WERI-Rb-1 (cell line): ENCODE measurements at places on chromosomes 6 and 20.

- no peak for DNase-seq
Observed at GRCh38 chr6:3911614-3912336, 62.6 kb downstream of the FAM50B start.

- DNase-seq, result no peak
Observed at GRCh38 chr6:39646751-39647420, 78.3 kb downstream of the KIF6 start.

DNA sequence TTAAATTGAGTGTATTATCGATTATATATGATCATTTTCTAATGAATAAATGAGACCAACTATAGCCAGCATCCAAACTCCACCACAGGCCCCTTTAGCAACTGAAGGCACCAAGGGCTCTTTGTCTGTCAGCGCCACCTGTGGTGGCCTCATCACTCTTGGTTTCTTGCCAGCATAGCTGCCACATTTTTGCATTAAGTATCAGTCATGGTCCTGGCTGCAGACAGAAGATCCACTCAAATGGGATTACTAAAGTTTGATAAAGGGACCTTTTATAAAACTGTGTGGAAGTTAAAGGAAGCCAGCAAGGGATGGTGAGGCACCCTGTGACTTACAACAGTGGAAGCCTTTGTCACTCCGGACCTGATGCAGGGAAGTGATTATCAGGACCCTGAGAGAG is 162.9 kb downstream of the C6orf118 start:
- no peak for DNase-seq

DNA sequence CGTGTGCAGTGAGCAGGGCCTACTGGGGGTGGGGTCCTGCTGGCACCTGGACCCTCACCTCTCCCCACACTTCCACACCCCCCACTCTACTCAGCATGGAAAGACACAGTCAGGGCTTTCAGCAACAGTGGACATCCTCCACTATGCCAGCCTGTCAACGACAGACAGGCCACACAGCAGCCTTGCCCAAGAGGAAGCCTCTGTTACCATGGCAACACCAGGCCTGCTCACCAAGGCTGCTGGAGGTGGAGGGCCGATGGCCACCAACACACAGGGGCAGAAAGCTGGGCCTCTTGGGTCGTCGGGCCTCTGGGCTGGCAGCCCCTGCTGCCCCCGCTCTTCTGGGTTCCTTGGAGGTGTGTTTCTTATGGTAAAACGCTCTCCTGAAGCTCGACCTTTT is 13.6 kb downstream of the BNIP5 start:
- no peak for DNase-seq

DNA sequence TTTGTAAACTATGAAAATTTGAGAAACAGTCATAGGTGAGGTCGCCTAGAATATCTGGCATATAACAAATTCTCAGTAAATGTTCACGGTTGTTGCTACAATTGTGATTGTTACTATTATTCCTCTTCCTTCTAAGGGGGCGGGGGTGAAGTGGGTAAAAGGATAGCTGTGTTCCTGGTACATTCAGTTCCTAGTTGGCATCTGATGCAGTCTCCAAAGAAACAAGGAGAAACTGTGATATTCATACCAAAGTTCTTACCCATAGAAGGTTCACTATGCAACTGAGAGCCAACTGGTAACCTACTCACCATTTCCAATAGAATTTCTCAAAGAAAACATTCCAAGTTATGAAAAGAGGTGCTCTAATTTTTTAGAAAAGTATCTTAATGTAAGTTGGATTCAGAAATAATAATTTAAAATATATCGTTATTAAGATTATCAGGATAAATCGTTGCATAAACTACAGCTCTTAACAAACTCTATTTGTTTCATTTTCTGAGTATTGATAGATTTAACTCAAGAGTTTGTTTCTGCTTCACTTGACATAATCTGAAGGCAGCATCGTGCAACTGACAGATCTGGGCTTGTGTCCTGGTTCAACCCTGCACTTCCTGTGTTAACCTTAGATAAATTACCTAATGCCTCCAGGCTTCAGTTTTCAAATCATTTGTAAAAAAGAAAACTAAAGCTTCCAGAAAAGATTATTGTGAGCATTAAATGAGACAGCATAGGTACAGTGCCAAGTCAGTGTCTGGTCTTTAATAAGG is 13.3 kb upstream of the MAP7 start:
- no peak for DNase-seq

- DNase-seq, result no peak
Observed at GRCh38 chr6:28758818-28759235, 165.0 kb downstream of the TRIM27 start.

DNA sequence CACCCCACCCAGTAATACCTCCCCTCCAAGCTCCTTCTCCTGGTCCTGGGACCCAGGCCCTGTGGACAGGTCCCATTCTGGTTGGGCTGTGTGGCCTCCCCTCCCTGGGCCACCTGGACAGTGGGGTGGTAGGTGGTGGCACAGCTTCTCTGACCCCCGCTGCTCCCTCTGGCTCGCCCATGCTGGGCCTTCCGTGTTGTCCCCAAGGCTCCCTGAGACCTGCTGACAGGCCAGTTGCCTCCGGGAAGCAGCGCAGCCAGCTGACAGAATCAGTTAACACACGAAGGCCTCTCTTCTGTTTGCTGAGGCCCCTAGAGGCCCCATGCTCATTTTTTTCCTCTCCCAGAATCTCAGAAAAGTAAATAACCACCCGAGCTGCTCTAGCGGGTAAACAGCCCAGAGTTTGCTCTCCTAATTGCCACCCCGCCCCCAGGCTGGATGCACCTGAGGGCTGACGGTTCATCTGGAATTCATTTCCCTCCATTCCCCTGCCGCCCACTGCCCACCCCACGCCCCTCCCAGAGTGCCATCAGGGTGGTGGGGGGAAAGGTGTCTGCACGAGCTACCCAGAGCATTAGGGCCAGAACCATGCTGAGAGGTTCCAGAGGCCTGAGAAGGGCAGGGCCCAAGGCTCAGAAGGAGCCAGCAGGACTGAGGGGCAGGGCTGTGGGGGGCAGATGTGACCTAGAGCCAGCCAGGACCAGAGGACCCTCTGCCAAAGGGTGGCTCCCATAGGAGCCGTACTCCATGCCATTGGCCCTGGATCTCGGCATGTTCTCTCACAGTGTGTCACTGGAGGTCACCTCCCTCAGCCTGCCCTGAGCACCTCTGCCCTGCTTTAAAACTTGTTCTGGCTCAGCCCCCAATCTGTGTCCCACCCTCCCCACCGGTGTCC is 157.5 kb downstream of the GRM4 start:
- peak; percentile 58 for DNase-seq

DNA sequence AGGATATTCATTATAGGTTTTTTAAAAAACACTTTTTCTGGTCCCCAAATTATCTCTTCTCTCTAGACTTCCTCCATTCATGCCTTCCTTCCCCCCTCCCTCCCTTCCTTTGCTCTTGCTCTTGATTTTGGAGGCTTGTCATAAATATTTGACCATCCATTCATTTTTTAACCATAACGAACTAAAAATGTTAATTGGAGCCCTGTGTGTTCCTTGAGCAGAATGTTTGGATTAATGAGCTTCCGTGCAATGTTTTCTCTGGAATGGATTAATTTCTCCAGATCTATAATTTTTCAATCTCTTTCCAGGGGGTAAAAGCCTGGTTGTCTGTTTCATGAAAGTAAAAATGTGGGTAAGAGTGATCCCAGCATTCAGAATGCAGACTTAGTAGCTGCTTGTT is 155.5 kb downstream of the ESR1 start:
- no peak for DNase-seq

GRCh38 chr6:107604549-107604948 is 114.6 kb downstream of the SOBP start:
- no peak for DNase-seq

DNA sequence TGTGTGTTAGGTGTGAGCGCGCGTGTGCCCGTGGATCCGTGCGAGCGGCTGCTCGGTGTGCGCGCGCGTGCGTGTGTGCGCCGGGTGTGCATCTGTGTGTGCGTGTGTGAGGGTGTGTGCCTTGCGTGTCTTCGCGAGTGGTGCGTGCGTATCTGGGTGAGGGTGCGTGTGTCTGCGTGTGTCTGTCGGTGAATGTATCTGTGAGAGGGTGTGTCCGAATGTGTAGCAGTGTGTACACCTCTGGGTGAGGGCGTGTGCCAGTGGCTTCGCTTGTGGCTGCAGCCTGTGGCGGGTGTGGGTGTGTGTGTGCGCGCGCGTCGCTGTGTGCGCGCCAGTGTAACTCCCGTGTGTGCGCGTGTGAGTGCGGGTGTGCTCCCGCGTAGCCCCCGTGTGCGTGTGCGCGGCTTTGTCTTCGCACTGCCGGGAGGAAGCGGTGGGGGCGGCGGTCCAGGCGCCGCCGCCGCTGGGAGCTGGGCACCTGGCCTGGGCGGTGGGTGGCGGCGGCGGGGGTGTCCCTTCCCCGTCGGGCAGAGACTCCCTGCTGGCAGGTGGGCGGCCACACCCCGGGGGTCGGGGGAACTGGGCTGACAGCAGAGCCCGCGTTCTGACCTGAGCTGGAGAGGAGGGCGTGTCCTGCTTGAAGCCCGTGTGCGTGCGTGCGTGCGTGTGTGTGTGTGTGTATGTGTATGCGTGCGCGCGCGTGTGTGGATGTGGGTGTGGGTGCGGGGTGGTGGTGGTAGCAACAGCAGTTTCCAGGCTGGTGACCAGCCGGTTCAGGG is 61.3 kb upstream of the EPB41L1 start:
- peak; percentile 35 for DNase-seq

- no peak for DNase-seq
Observed at GRCh38 chr6:36685926-36686667, 7.6 kb downstream of the CDKN1A start.

DNA sequence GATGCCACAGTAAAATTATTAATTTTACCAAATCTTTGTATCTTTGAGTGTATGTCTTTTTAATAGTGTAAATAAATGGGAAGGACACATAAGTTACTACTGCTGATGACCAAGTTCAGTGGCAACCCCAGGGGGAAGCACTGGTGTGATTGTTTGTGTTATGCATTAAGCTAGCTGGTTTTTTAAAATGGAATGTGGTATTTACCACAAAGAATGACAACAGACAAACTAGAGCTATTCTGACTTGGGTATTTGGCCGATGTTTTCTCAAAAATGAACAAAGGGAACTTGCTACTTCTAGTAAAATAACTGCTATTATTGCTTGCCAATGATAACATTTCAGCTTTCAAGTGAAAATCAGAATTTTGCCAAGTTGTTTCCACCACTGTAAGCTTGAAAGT is 2.9 kb downstream of the FNDC1 start:
- DNase-seq, result no peak

DNA sequence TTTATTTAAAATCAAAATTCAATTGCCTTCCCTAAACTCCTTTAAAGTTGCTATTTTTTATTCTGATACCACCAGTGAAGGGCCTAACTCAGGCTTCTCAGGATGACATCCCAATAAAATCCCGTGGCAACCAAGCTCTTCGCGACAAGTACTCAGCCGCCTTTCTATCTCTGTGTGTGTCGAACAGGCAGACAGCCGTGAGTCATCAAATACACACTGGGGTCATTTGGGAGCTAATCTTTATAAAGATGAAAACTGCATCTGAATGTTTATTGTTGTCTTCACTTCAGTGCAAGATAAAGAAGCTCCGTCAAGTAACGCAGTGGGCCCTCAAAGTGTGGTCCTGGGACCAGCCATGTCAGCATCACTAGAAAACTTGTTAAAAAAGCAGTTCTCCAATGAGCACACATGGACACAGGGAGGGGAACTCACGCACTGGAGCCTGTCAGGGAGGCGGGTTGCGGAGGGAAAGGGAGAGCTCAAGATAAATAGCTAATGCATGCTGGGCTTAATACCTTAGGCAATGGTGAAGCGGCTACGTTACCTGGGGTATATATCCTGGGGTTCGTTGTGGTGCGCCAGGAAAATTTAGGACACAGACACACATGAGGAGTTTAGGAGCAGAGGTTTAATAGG is 119.3 kb downstream of the RNF144B start:
- DNase-seq, result peak; percentile 87

- DNase-seq, result peak; percentile 82
Observed at GRCh38 chr20:3749689-3750531, 17.4 kb downstream of the HSPA12B start.

GRCh38 chr6:167495506-167496401 is 170.9 kb downstream of the TTLL2 start:
- peak; percentile 43 for DNase-seq

DNA sequence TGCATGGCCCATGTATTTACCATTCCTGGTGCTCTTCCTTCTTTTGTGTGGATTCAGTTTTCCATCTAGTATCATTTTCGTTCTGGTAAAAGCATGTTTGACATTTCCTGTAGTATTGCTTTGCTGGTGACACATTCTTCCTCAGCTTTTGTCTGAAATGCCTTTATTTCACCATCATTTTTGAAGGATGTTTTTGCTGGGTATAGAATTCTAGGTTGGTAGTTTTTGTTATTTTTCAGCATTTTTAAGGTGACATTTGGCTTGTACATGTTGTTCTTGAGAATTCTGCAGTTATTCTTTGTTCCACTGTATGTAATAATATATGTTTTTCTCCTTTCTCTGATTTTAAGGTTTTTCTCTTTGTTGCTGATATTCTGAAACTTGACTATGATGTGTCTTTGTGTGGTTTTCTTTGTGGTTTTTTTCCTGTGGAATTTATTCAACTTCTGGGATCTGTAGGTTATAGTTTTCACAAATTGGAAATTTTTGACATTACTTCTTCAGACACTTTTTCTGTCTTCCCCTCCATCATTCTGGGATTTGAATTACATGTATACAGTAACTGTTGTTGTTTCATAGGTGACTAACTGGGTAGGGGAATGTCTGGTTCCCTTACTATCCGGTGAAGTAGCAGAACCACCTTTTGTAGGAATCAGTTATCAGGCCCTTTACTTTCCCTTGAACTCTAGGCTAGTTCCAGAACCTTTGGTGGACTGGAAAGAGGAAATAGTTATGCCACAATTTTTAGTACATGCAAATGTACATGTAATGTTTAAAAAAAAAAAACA is 30.2 kb downstream of the SNX9 start:
- DNase-seq, result no peak

GRCh38 chr6:31308050-31308844 is 36.4 kb upstream of the HLA-C start:
- DNase-seq, result no peak

GRCh38 chr20:9128568-9128967 is 59.7 kb downstream of the PLCB4 start:
- no peak for DNase-seq

DNA sequence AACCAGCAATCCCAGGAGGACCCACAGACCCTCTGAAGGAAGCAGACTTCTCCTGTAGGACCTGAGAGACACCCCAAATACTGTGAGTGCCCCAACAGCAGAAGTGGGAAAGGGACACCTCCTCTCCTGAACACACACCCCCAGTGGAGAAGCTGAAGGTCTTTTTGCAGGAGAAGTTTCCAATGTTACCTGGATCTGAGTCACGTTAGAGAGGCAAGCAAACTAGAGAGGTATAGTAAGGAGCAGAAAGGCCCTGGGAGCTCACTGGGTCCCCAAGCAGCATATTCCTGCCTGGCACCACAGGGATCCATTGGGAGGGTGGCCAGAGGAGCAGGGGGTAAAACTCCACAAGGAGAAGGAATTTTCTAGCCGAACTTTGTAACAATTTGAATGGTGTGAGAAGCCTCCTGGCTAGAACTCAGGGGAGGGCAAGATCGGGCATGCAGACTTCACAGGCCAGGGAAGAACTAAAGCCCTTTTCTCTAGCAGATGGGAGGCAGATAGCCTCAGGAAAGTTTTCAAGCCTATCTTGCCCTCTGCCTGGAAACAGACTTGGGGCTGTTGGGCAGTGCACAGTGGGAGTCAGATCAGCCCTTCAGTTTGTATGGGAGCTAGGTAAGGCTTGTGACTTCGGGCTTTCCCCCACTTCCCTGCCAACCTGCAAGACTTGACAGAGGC is 68.2 kb upstream of the SSTR4 start:
- no peak for DNase-seq

GRCh38 chr20:61391812-61392520 is 139.9 kb downstream of the CDH4 start:
- DNase-seq, result no peak

GRCh38 chr6:118815495-118815894 is 78.5 kb upstream of the ASF1A start:
- DNase-seq, result no peak

GRCh38 chr20:59336540-59336939 is 36.1 kb downstream of the EDN3 start:
- no peak for DNase-seq
